GM03348 (cell line): ENCODE measurements at places on chromosomes 12 and 14.

DNA sequence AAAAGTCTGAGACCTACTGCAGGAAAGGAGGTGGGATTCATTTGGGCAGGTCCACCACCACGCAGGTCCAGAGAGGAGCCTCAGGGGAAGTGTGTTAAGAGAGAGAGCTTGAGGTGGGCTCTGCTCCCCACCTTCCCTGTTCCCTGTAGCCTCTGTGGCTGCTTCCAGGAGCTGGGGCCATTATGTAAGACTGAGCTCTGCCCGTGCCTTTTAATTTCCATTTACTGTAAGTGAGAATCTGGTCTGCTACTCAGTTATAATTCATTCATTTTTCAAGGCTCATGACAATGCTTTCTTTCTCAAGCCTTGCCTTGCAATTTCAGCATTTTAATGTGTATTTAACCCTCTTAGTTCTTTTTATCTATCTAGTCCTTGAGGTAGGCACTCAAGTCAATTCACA lies 8.3 kb downstream of the SLC4A8 start:
- no peak for DNase-seq

DNA sequence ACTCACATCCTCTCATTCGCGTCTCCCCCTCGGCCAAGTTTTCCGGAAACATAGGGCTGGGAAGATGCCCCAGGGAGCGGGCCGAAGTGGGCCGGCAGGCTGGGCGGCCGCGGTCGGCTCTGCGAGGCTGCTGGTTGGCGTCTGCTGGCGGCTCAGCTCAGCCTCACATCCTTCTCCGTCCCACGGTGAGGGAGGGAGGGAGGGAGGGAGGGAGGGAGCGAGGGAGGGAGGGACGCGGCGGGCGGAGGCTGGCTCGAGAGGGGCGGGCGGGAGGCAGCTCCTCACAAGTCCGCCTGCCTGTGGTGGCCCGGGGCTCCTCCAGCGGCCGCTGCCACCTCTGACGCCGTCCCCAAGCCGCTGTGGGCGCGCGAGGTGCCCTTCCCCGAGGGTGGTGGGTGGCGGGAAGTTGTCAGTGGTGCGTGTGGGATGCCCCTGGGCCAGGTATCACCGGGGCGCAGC lies 93.8 kb downstream of the RFLNA start:
- DNase-seq = peak; percentile 93

- no peak for DNase-seq
These were observed 131.1 kb downstream of the PRKCH start for GRCh38 chr14:61452452-61452851.

DNA sequence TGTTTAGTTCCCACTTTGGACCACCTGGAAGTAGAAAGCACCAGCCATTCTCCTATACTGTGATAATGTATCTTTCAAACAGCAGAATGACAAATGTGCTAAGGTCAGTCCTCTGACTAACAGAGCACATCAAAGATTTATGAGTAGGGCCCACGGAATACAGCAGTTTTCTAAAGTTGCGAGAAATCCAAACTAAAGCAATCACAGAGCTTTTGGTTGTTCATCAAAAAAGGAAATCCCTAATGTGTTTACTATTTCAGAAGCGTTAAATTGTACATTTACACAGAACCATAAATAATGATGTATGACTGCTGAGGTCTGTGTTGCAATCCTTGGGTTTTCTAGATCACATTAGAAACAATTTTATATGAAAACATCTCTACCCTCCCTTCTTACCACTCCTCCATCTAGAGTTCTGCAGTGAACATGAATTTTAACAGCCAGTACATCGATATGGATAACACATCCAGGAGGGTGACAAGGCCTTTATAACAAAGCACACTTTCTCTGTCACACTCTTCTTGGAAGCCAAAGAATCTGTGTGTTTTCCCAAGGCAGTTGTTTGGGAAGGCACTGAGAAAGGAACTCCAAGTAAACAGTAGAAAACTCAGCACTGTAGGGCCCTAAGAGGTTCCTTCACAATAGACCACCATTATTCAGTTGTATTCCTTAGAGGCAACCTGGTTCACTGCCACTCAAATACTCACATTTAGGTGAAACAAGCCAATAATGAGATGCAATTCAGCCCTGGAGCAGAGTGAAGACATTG lies 7.3 kb downstream of the KITLG start:
- DNase-seq = no peak

DNA sequence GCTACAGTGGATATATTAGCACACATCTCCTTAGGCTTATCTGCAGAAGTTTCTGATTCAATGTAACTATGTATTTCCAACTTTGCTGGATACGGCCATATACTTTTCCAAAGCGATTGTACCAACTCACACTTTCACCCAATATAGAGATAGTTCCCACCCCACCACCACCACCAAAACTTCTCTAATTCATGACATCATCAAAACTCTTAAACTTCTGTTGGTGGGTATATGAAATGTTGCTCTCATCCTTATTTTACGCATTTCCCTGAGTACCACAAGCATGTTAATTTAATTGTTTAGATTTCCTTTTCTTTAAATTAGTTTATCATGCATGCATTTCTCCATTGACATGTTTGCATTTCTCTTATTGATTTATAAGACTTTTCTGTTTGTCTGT lies 95.6 kb downstream of the PRKD1 start:
- no peak for DNase-seq

- no peak for DNase-seq
These were observed 261.9 kb downstream of the TMEM132D start for GRCh38 chr12:129641926-129642325.
